ENCODE measurements at places on chromosomes 13 and 19.

DNA sequence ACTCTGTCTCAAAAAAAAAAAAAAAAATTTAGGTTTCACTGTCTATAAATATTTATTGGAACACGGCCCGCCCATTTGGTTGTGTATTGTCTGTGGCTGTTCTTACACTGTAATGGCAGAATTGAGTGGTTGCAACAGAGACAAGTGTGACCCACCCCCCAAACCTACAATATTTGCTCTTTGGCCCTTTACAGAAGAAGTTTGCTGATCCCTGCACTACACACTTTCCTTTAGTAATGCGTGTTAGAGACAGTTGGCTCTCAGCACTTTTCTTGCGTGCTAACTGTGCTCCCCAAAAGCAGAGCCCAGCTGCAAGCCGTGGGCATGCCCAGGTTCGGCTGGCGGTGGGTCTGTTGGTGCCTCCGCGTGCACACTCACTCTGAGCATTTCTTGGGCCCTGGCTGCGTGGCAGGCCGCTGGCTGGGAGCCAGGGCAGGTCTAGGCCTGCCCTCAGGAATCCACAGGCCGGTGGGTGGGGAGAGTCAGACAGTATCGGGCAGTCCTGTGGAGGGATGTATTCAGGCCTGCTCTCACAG lies 72.6 kb downstream of the SIPA1L3 start:
- no peak for DNase-seq

DNA sequence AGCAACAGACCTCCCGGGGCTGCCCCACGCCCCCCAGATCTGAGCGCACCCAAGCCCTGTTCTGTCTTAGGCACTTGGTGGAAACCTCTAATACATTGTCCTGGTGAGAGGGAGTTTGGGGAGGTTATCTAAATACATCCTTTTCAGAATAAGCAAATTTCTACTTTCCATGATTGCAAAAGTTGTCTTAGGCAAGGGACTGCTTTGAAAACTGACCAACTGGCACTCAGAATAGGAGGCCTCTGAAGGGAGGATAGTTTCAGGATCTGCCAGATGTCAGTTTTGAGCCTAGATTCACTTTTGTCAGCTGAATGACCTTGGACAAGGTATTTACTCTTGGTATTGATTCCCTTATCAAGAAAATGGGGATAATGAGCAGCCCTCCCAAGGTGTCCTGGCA lies 11.8 kb downstream of the SERP2 start:
- DNase-seq = no peak

DNA sequence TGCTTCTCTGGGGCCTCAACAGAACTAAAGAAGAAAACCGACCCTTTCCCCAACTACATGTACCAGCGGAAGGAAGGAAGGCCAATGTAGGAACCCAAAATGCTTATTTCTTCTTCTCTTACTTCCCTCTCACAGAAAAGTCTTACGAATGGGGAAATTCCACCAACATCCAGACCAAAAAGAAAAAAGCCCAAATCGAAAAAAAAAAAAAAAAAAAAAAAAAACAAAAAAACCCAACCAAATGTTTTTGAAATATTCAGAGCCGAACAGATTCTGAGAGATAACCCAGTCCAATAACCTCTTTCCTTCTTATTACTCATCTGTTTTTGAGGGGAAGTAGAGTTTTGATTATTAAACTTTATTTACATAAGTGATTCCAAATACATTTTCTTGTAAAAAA lies 3.9 kb downstream of the PPM1N start:
- DNase-seq = no peak

DNA sequence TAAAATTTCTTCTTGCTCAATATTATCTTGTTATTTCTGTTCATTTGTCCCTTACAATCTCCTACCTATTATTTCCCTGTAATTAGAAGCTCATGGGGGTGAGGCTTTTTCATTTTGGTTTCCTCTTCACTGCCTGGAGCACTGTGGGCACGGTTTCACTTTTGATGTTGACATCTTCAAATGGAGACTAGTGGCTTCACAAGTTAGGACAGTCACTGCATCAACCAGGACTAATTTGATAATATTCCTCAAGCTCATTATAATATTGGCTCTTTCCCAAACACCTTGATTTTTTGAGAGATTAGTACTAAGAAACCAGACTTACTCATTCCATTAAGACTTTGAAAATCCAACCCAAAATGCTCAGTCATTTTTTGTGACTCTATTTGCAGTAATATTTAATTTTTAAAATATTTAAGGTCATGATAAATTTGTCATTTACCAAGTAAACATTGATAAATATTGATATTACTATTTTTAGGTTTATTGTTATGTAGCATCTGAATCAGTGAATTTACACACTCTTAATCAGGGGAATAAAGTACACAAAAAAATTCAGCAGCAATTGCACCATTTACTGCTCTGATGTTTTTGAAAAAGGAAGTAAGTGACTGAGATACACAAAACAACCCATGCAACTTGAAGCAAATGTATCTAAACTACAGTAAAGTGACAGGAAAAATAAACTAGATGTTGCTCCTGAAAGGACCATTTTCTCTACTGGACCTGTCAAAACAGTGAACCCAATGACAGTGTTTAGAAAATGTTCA lies 28.8 kb upstream of the RCBTB2 start:
- DNase-seq = no peak

- no peak for DNase-seq
These were observed 38.3 kb downstream of the DNAJC15 start for GRCh38 chr13:43061496-43062280.

DNA sequence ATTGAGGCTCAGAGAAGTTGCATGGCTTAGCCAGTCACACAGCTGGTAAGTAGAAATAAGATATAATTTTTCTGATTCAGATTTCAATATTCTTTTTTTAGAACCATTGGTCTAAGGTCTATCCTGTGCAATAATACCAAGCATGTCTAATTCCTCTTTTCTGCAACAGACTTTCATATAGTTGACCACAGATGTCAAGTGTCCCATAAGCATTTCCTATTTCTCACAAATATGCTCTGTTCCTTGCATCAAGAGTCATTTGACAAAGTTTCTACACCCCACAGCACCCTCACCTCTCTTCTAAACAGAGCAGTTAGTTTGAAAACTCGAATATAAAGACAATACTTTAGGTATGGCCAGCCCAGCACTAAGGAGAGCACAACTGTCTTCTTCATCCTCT lies 26.8 kb upstream of the SACS start:
- no peak for DNase-seq

DNA sequence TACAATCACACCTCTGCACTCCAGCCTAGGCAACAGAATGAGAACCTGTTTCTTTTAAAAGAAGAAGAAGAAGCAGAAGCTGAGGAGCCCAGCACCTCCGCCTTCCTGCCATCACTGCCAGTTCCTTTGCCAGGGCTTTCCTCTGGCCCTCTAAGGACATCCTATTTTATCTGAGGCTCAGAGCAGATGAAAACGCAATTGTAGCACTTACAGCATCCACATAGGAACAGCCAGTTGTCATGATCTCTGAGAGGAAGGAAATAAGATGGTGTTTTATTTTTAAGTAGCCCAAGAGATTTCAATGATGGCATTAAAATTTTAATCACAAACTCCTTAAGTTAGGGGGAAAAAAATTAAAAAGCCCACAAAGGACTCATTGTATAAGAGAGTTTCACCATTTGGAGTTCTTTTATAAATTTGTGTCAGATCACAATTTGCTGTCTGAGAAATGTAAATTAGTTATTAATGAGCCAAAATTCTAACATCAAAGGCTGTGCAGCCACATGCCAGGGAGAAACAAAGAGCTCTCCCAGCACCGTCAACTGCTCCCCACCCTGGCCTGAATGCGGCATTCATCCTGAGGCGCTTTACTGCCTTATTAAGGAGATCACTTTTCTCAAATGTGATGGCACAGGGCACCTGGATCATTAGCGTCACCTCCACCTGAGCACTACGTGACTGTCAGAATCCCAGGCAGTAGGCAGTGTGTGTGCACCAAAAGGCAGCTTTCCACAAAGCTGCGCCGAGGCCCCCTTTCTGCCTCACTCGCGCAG lies 393.0 kb downstream of the FOXO1 start:
- DNase-seq = no peak

GRCh38 chr19:11995174-11995573 lies 30.3 kb downstream of the ZNF763 start:
- no peak for DNase-seq

- DNase-seq = no peak
These were observed 34.5 kb upstream of the ATP1A3 start for GRCh38 chr19:42028304-42029216.

DNA sequence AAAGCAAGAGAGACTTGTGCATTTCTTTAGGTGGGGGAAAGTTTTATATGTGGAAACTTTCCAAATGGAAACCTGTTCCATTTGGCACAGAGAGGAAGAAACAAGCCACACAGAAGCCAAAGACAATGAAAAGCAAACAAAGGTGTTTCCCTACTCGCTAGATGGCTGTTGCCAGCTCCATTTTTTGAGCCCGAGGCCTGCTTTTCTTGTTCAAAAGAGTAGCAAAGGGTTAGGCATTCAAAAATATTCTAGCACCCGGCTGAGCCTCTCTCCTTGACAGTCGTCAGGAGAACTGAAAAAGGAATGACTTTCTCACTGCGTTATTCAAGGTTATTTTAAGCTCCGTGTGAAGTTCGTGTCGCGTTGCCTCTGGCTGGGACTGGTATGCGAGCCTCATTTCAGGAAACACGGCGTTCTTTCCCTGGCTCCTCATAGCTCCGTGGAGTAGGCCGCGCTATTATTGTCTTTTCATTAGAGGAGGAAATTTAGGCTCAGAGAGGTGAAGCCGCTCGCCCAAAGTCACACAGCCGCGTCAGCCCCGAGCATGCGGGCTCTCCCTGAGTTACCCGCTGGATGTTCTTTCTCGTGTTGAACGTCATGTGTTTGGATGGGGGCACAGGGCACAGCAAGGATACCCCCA lies 7.6 kb downstream of the TRPM4 start:
- no peak for DNase-seq

DNA sequence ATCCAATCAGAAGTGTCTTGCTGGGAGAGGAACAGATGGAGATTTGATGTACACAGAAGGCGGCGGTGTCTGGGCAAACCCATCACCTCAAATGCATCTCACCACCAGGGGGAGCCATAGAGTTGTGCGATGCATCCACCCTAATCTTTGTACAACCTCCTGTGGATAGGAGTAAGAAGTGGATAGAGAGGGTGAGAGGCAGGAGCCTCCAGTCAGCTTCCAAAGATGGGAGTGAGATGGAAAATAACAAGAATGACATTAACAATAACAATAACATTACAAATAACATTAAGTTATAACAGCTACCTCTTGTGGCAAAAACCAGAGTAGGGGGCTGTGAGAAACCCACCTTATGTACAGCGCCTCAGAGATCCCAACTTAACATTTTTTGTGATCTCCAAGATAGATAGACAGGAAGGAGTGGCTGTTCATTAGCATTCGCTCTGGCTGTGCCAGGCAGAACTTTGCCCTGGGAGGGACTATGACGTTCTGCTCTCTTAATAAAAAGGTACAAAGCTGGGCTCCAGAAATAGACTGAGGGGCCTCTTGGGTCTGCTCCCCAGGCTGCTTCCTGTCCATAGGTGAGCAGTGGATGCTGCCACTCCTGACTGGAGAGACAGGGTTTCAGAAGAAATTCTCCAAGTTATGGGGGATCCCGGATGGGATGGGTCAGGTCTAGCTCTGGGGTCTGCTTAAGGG lies 5.2 kb upstream of the CEACAM18 start:
- peak; percentile 66 for DNase-seq

DNA sequence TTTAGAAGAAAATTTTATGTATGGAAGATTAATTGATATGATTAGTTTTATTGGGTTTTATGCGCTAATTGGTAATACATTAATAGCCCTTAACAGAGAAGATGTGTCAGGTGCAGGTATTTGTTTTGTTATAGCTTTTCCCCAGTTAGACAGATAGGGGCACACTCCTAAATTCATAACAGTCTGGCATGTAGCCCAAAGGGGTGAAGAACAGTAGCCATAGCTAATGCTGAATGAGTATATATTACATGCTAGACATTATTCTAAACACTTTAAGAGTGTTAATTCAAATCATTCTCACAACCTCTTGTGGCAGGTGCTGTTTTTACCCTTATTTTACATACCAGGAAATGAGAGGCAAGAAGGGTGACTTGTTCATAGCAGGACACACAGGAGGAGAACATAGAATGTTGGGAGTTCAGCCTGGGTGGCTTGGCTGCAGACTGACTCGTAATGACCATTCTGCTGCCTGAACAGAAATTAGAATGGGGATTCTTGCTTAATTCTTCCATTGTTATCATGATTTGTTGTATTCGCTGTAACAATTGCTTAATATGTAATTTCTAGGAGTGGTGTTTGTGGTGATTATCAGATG lies 20.1 kb downstream of the PCCA start:
- DNase-seq = no peak

DNA sequence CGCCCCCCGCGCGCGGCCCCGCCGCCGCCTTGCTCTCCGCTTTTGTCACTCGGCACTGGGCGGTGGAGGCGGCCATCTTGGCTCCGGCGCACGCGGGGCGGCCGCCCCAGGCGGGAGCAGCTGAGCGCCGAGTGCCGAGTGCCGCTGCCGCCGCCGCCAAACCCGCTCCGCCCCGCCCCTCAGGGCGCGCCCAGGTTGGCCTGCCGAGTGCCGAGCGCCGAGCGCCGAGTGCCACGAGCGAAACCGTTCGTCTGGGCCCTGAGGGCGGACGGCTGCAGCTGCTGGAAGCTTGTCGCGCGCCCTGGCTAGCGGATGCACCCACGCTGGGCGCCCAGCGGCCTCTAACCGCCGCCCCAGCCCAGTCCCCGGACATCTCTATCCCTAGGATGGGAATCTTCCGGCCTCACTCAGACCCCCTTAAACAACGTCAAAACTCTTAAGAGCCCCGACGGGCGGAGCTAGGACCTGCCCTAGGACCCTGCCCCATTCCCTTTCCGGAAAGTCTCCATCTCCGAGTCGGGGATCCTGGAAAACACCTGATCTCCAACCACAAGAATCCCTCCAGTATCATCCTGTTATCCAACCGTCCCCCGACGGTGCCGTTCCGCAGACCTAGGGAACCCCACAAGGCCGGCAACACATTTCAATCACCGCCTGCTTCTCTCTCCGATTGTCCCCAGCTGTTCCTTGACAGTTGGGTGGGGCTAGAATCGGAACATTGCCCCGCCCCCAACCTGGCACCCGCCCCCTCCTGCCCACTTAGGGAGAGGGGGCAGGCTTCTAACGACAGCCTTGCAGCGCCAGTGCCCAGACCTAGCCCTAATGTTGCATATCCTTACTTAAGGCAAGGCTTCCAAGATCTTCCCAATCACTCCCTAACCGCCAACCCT lies 14.1 kb upstream of the AKAP8L start:
- peak; percentile 89 for DNase-seq

DNA sequence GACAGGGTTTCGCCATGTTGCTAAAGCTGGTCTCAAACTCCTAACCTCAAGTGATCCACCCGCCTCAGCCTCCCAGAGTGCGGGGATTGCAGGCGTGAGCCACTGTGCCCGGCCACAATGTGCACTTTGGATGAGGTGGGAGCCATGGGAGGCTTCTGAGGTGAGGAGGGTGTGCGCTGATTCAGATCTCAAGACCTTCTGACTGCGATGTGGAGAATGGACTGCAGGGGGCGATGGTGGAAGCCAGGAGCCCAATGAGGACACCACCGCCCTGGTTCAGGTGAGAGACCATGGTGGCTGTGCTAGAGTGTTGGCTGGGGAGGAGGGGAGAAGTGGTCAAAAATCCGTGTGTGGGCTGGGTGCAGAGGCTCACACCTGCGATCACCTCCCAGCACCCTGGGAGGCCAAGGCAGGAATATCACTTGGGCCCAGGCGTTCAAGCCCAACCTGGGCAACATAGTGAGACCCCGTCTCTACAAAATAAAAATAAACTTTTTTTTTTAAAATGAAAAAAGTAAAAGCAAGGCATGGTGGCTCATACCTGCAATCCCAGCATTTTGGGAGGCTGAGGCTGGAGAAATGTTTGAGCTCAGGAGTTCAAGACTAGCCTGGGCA lies 5.6 kb downstream of the INAFM1 start:
- peak; percentile 38 for DNase-seq
